Natural killer cell (primary cell): ENCODE measurements at places on chromosomes 12 and 14. TPM values are rescaled to one million over a fixed set of nuclear protein-coding genes. Genes with fewer than 3 reads are reported as not detected.
A peak's percentile ranks its signal among the peaks of the same experiment; 100 is the strongest.

DNA sequence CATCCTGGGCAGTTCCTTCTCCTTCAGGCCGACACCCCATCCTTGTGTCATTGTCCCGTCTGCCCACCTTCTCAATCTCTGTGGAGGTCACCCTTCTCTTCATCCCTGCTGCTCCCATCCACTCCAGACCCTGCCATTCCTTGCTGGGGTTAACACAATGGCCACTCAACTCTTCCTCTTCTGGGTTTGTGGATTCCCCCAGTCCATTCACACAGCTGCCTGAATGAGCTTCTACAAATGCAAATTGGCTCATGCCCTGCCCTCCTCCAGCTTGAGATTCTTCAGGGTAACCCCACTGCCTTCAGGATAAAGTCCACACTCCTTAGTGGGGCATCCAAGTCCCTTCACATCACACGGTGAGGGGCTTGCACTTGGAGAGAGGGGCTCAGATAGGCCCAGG, 17.2 kb upstream of the PRMT8 start:
- no peak for DNase-seq

DNA sequence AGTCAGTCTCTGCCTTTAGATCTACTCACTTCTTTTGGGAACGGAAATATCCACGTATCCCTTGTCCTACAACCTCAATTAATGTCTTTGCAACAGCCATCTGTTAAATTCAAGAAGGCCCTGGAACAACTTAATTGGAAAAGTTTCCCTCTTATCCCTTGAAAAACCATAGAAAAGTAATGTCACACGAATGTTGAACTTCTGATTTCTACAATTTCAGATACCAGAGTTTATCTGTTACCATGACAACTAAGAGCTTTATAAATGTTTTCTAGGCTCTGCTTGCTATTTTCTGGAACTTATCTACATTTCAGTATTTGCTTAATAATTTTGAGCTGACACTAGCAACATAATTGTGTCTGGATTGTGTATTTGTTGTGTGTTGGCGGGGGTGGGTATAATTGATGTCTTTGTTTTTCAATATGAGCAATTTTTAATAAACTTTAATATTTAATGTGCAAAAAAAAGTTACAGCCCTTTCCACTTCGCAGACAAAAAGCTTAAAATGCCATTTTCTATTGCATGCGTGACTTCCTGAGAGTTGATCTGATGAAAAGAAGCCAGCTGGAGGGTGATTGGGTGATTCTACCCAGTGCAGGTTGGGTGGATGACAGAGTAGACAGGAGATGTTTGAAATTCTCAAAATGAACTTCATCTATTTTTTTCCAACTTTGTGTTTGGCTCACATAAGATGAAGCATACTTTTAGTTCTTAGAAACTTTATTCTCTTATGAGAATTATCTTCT, 11.8 kb upstream of the EDDM3A start:
- no peak for DNase-seq

KRT75 gene
- total RNA-seq = not detected

ADGRD1 gene
- total RNA-seq = 1.4 TPM

DNA sequence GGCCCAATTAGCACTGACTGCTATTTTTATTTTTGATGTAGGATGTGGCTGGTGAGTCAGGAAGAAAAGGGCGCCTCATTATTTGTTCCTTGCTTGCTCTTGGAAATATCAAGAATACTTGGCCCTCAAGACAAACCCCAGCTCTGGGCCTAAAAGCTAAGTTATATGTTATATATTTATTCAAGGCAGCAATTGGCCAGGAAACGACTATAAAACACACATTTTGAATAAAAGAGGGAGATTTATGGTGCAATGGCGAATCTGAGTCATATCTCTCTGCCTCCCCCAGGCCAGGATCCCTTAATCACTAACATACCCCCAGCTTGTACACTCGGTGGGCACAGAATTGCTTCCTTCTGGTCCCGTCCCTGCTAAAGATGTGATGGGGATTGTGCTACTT, 63.3 kb downstream of the TBX5 start:
- DNase-seq = no peak

DNA sequence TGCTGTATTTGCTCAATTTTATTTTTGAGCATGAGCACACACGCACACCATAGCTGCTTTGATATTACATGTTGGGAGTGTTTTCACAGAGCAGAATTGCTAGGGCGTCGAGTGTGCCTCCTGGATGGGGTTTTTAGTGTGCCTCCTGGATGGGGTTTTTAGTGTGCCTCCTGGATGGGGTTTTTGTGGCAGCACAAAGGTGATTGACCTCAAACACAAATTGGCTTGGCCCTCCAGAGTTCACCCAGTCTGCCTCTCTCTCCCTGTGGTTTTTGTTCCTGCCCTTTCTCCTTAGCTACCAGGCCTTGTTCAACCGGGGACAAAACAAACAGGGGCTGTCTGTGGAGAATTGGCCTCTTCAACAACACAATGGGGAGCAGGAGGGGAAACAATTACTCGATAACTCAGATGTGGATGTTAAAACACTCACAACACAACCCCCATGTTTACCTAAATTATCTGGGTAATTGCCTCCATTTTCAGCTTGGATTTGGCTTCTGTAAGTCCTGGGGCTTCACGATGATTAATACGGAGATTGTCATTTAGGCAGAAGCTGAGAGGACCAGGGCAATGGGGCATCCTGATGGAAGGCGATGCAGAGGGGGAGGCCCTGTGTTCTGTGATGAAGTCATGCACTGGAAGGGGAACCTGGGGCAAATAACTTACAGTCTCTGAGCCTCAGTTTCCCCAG, 26.9 kb downstream of the TBX3 start:
- no peak for DNase-seq

GRCh38 chr14:99006276-99006675, 265.7 kb downstream of the BCL11B start:
- no peak for DNase-seq

- DNase-seq = no peak
These were observed 4.5 kb downstream of the EFS start for GRCh38 chr14:23360496-23360895.

DNA sequence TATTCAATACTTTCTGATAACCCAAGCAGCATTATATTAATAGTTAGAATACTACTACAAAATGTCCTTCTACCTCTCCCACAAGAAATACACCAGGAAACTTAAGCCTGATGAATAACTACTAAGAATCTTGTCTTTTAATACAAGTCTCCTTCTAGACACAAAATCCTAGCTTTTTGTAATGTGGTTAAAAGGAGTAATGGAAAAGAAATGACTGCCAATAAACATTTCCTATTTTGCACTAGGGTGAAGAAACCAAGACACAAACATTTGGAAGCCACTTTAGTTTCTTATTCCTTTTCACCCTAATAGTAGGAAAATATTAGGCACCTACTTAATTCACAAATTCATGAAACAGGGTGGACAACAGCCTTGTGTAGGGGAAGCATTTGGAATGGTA, 51.3 kb upstream of the TTC7B start:
- DNase-seq = no peak

DNA sequence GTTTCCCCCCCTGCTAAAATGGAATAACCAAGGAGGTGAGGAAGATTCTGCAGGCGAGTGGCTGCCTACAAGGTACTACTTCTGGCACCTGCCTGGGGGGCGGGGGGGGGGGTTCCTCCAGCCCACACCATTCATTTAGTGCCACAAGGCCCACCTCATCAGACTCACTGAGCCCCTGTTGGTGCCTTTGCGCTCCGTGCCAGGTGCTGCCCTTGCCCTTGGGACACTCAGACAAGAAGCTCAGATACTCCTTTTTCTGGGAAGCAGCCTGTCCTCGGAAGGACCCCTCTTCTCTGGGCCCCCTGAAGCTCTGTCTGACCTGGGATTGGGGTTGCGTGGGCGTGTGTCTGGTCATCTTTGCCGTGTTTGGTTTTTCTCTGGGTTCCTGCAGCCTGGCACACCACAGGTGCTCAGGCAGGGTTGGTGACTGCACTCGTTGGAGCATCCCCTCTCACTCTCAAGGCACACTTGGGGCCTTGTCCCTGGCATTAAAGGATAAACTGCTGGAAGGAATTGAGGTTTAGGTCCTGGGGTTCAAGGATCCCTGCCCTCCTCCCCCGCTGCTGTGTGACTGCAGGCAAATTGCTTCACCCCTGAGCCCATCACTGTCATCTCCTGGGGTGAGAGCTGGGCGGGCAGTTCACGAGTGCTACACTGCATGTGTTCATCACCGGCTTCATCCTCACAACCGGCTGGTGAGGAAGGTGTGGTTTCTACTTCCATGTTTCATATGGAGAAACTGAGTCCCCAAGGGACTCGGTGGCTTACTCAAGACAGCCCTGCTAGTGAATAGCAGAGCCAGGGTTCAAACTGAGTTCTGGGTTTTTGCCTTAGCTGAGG, 16.9 kb downstream of the FAM222A start:
- DNase-seq = no peak

DNA sequence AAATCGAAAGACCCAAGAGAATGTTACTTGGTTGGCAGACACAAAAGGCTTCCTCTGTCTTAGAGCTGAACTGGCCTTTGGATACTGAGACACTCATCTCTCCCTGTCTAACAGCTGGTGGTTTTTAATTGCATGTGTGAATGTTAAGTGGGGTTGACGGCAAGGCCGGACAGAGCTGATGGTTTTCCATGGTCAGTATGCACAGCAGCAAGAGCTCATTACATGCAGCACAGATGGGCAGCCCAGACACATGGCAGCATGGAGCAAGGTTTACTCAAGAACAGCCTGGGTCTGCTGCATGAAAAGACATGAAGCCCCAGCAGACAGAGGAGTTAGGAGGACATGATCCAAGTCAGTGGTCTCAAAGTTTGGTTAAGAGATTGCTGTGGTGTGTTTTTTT, 27.8 kb upstream of the CACNA2D4 start:
- no peak for DNase-seq

GRCh38 chr12:97168804-97169203, 261.7 kb downstream of the NEDD1 start:
- no peak for DNase-seq

DNA sequence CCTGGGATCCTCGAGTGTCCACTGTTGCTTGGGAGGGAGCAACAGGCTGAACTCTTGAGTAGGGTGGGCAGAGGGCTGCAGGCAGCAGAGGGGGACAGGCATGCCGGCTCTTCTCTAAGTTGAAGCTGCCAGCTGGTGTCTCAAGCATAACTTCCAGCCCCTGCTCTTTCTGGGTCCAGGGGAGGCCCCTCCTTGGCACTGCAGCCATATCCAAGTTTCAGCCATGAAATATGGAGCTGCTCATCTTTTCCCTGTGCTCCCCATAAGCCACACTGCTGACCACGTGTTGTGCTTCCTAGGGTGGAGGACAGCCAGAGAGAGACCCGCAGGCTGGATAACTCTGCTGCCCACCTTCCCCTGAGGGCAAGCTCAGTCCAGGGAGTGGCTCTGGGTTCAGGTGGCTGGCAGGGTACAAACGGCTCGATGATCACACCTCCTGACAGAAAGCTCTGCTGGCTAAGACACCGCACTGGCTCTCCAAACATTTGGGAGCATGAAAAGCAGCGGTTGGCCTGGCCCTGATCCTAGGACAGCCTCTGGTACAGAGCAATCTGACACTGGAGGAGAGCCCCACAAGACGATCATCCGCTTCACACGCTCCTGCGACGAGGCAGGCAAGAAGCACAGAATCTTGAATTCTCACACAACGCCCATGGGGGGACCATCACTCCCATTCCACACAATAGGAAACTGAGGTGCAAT, 79.6 kb downstream of the PITPNM2 start:
- DNase-seq = no peak

GRCh38 chr12:92403210-92404175, 257.8 kb upstream of the BTG1 start:
- DNase-seq = peak; percentile 90
